HFFc6 (cell line): ENCODE measurements at places on chromosomes 13 and 19. TPM values are rescaled to one million over a fixed set of nuclear protein-coding genes. Genes with fewer than 3 reads are reported as not detected.
A peak's percentile ranks its signal among the peaks of the same experiment; 100 is the strongest.

GRCh38 chr13:64867856-64868255, 2362.3 kb downstream of the PCDH9 start:
- no peak for DNase-seq

- DNase-seq: no peak
These were observed 16.6 kb upstream of the RCBTB1 start for GRCh38 chr13:49602005-49602404.

GRCh38 chr19:13408889-13409518, 97.3 kb downstream of the CACNA1A start:
- DNase-seq: no peak

DNA sequence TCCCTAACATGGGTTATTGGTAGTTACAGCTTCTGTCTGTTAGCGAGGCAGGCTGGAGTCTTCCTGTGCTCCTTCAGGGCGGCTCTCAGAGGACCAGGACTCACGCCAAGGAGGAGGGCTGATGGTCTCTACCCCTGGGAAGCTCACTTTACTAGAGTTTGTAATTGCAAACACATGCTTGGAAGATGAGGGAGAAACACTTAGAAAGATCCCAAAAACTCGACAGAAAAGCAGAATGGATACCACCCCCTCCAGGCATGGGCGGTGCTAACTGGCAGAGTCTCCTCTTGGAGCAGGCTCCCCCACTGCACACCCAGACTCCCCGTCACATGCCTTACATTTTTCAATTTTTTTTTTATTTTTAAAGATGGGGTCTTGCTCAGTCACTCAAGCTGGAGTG, 62.0 kb downstream of the PARP4 start:
- DNase-seq: no peak

The EBPL gene
- 75.2 to 92.2 TPM (median 85.9 TPM) in 3 replicates for total RNA-seq

- DNase-seq: no peak
These were observed 5.4 kb downstream of the PNPLA6 start for GRCh38 chr19:7540761-7541474.

- DNase-seq: no peak
These were observed 426.4 kb downstream of the SLITRK5 start for GRCh38 chr13:88097541-88097940.

GRCh38 chr13:35309706-35310105, 166.8 kb downstream of the MAB21L1 start:
- DNase-seq: no peak

- no peak for DNase-seq
These were observed 188.0 kb upstream of the IRS2 start for GRCh38 chr13:109974354-109974753.

DNA sequence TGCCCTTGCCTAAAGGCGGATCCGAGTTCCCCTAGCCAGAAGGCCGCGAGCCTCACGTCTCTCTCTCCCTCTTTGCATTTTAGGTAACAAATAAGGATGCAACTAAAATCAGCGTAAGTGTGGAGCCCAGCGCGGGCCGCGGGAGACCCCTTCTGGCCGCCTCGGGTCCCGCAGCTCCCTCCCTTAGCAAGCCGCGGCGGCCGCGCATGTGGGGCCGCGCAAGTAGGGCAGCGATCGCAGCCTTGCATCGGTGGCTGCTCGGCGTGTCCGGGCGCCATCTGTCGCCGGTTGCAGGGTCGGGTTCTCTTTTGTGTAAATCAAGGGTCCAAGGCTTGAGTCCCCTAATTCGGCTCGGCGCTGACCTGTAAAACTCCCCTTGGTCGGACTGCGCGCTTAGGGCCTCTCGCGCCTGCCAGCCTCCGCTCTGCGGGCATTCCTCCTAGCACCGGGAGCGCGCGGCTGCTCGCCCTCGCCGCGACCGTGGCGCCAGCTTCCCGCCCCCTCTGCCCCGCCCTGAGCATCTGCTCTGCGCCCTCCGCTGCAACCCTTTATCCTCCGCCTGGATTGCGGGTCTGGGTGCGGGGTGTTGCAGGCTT, 2.7 kb downstream of the VSTM2B start:
- DNase-seq: peak; percentile 12

DNA sequence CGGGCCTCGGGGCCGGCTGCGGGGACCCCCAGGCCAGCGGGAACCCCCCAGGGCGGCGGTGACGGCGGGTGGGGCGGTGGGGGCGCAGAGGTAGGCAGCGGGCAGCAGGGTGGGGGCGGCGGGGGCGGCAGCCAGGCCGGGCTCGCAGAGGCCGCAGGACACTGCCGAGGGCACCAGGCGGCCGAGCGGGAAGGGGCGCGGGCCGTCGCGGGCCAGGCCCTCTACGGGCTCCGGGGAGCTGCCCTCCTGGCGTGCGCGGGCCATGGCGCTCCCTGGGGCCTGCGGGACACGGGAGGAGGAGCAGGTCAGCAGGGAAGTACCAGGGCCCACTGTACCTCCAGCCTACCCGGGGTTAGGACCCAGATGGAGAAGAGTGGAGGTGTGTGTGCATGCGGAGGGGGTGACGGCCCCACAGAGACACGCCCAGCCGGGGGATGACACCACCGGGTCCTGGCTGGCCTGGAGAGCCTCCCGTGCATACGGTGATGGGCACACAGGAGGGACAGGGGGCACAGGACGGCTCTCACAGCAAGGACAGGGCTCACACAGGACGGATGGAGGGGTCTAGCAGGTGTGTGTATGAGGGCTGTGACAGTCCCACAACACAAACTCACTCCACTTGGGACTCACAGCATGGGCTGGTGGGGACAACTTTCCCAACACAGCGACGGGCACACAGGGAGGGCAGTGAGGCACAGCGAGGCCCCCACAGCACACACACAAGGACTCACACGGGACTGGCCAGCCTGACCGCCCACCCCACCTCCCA, 2.6 kb downstream of the BBC3 start:
- DNase-seq: peak; percentile 29

- no peak for DNase-seq
These were observed 468.9 kb upstream of the TSHZ3 start for GRCh38 chr19:31817971-31818797.

DNA sequence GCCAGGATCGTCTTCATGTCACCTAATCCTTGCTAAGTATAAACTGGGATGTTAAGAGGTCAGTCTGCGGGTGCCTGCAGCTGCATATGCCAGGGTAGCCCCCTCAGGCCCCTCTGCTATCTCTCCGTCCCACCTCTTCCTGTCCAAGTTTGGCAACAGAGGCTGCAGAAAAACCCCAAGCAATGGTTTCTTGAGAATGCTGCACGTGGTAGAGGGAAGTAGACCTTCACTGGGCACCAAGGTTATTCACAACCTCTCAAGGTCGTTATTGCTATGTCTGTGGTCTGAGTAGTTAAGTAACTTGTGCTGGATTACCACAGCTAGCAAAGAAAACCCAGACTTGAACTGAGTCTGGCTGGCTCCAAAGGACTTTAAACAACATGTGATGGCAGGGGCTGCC, 77.9 kb upstream of the XPO4 start:
- no peak for DNase-seq

The DMKN gene
- 0.58 to 0.75 TPM in 2 of 3 replicates, not detected in the other for total RNA-seq

DNA sequence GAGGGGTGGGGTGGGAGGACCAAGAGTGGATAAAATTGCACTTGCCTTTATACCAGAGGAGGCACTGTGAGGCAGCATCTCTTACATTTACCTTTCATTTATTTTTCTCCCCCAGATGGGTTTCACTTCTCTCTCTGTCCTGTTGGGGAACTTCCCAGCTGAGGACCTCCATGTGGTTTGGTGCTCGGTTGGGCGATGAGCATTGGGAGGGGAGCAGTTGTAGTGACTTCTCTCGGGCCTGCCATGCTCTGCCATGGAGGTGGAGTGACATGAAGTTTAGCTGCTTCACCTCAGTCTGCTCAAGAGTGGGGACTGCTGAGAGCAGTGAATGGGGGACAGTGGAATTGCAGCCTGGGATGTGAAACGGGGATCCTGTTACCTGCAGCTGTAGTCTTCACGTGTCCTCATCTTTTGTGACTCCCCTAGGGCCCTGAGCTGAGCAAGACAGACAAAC, 23.1 kb upstream of the CXCL17 start:
- DNase-seq: no peak

GRCh38 chr19:4164262-4164661, 10.8 kb downstream of the CREB3L3 start:
- no peak for DNase-seq

The TEX26 gene
- total RNA-seq: not detected in 2 replicates

GRCh38 chr19:31529121-31529520, 179.9 kb upstream of the TSHZ3 start:
- no peak for DNase-seq

- no peak for DNase-seq
These were observed 17.1 kb downstream of the LRRC4B start for GRCh38 chr19:50551034-50551714.

The NPAS1 gene
- total RNA-seq: 3.0 to 11.5 TPM (median 8.3 TPM) in 3 replicates

GRCh38 chr19:11587302-11587974, 9.8 kb upstream of the ZNF627 start:
- DNase-seq: peak; percentile 38

DNA sequence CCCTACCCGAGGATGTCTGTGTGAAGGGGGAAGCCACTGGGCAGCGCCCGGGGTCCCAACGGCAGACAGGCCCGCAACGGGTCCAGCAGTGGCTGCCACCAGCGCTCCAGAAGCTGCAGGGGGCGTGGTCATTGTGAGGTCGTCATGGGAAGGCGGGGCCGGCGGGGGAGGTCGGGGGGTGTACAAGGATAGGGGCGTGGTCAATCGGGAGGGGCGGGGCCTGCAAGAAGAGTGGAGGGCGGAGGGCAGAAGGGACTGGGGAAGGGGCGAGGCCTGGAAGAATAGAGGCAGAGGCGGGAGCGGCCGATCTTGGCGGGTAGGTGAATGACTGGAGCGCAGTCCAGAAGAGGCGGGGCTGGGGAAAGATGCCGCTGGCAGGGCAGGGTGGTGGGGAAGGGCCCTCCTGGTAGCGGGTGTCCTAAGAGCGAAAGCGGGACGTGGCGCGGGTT, 4.4 kb downstream of the FUZ start:
- DNase-seq: peak; percentile 57

DNA sequence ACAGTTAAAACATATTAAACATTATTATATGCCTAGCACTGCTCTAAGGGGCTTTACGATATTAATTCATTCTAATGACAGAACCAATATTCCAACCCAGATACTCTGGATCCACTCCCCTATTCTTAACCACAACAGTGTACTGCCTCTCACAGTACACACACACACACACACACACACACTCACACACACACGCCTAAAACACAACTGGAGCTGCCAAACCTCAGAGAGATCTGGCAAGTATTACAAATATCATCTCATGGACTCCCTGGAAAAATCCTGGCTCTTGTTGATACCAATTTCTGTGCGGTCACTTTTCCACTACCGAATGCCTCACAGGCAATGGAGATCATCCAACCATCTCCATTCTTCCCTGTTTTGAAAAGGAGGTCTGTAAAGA, 1.3 kb downstream of the ZNF780A start:
- DNase-seq: no peak

The ATP8B3 gene
- 4.5 and 7.9 TPM in 2 replicates for total RNA-seq

DNA sequence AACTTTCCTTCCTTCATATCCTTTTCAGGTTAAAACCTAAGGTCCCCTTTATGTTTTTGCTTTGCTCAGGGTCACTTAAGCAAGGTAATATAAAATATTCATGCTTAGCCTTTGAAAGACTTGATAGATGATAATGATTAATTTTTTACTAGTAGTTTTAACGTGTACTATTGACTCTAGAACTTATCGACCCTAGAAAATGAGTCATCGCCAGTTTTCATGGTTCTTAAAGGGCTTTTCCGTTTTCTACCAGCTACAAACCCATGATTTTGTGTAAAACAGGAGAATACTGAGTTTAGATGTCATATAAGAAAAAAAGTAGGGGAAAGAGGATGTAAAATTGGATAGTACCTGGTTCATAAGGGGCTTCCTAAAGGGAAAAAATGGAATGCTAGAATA, 75.7 kb downstream of the DHRS12 start:
- no peak for DNase-seq

- no peak for DNase-seq
These were observed 977 bp downstream of the PCDH20 start for GRCh38 chr13:61414686-61415057.

The KLK11 gene
- total RNA-seq: not detected in 3 replicates

DNA sequence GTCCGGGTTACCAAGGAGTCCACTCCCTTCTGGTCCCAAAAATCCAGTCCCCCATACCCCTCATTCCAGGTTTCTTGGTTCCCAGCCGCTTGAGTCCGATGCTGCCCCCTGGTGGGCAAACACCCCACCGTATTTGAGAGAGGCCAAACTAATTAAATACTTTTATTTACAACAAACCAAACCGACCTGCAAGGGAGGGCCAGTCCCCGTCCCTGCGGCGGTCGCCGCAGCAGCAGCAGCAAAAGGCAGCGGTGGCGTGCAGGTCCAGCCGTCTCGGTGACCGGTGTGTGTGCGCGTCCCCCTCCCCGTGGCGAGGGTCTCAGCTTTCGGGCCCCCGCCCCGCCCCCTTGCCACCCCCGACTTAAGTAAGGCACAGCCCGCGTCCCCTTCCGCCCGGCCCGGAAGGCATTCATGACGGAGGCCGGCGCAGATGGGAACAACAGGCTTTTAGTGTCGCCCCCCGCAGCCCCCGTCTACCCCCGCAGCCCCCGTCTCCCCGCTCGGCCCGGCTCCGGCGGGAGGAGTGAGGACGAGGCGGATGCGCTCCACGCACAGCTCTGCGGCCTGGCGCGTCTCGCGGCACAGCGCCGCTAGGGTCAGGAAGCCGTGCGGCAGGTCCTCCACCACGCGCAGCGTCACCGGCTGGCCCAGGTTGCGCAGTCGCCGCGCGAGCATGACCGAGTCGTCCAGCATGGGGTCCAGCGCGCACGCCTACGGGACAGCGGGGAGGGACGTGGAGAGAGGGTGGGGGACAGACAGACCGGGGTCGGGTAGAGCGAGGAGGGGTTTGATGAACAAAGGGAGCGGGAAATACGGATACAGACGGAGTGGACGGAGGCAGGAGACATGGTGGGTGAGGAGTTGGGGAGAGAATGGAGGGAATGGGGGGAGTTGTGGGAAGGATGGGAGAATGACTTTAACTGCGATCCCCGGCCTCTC, 11.5 kb upstream of the CNFN start:
- peak; percentile 60 for DNase-seq

DNA sequence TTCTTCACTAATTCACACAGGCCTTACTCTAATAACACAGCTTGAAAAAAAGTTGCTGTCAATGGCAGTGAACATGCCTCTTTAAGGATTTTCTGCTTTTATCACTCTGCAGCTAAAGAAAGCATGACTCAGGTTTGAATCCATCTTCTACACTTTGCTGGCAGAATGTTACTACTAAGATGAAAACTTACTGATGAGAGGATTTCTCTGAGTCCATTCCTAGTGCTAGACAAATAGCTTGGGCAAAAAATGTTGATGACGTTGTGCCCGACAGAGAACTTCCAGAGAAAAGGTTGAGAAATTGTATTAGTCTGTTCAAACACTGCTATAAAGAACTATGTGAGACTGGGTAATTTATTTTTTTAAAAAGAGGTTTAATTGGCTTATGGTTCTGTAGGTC, 572.0 kb downstream of the IRS2 start:
- DNase-seq: no peak

DNA sequence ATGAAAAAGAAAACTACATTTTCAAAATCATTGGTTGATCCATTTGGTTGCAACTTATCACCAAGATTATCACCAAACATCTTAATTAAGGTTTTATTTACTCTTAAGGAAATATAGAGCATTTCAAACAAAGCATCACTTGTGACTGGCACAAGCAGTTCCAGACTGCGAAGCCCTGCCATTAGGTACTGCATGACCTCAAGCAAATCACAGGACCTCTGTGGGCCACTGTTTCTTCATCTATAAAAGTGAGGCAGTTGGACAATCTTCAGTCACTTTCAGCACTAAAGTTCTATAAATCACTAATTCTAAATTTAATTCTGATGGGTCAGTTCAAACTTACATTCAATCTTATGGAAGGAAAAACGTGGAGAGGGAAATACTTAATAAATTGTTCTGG, 2.0 kb downstream of the ELF1 start:
- no peak for DNase-seq
